Activated CD4-positive, alpha-beta T cell treated with anti-CD3 and anti-CD28 coated beads, Interleukin-2, amount 50 U/mL, for 4 hours (primary cell): ENCODE measurements at places on chromosomes 7 and 10.

DNA sequence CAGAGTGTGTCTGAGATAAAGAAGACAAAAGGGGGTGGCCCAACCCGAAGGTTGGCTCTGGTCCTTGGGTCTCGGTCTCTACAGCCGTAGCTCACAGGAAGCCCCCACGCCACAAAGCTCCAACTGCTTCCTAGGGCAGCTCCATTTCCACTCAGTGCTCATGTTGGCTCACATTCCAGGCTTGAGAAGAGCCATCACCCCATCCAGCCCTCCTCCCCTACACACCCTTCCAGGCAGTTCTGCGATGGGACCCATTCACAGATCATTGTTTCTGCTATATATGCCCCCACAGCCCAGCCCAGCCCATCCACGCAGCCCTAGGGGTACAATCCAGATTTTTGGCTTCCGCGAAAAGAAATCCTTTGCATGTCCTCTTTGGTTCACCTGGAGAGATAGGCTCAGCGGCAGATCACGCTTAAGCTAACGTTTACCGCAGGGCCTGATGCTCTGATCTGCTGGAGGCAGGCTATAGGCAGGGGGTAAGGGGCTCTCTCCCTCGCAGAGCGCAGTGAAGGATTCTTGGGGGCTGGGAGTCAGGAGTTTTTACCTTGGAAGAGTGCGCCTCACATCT lies 6.2 kb upstream of the HOXA11 start:
- DNase-seq: no peak

- DNase-seq: no peak
These were observed 78.3 kb downstream of the MMRN2 start for GRCh38 chr10:86878983-86879713.

DNA sequence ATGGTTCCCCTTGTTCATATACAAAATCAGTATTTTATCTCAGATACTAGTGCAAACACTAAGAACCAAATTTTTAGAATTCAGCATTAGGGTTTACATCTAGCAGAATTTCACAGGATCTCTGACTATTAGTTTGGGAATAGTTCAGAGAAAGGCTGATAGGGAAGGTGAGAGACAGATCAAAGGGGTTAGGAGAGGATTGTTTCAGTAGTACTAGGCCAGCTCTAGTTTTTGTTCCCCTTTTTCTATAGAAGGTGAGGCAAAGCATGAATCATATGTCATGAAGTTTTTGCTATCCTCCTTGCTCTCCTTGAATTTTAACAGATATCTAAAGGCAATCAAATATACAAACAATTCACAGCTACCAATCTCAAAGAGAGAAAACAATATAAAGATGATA lies 26.1 kb upstream of the CTNNA3 start:
- no peak for DNase-seq

- no peak for DNase-seq
These were observed 642.7 kb downstream of the IPMK start for GRCh38 chr10:57624856-57625592.

DNA sequence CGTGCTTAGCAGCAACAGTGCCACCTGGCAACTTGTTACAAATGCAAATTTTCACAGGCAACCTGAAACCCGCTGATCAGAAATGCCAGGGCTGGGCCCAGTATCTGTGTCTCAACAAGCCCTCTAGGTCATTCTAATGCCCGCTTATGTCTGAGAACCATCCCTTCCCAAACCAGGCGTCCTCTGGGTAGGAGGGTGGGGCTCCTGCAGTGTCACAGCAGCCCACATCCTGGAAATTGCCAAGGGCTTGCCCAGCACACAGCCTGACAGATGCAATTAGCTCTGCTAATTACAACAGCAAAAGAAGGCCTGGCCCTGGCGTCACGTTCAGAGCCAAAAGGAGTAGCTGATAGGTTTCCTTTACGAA lies 15.9 kb downstream of the ITPRIP start:
- DNase-seq: no peak

DNA sequence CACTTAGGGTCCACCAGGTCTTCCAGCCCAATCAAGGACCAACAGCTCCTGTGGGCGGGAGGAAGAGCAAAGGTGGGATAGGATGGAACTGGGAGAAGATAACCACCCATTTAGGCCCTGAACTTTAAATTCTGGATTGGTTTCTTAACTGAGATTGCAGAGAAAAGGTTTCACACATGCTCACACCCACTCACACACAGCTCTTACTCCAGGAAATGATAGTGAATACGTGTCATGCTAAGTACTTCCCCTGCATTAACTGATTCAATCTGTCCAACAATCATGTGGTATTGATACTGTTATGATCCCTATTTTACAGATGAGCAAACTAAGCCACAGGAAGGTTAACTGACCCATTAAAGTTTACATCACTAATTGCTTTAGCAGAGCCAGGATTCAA lies 4.6 kb upstream of the CYP3A4 start:
- DNase-seq: no peak

GRCh38 chr7:9557853-9558252 lies 1124.4 kb downstream of the NXPH1 start:
- DNase-seq: no peak

GRCh38 chr7:31228957-31229356 lies 111.6 kb downstream of the NEUROD6 start:
- no peak for DNase-seq

- DNase-seq: no peak
These were observed 27.0 kb upstream of the HIBADH start for GRCh38 chr7:27689591-27690164.

- DNase-seq: no peak
These were observed 8.4 kb downstream of the LRRC4 start for GRCh38 chr7:128022631-128023532.

GRCh38 chr10:86167762-86168128 lies 198.8 kb downstream of the GRID1 start:
- no peak for DNase-seq

DNA sequence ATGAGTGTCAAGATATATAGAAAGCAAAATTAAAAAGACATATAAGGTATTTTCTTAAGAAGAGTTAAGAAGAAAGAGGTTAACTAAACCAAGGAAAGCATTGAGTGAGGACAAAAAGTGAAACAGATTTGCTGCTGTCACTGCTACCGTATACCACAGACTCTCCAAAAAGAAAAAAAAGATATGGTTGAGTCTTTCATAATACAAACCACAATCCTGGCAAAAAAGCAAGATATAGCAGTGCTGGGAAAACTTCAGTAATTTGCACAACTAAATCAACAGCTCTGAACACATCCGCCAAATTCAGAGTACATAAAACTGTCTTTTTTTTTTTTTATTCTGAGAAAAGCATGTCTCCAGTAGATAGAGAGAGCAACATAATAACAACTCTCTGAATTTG lies 114.7 kb downstream of the ETV1 start:
- no peak for DNase-seq

- no peak for DNase-seq
These were observed 608.8 kb downstream of the PARD3 start for GRCh38 chr10:34206078-34206934.

DNA sequence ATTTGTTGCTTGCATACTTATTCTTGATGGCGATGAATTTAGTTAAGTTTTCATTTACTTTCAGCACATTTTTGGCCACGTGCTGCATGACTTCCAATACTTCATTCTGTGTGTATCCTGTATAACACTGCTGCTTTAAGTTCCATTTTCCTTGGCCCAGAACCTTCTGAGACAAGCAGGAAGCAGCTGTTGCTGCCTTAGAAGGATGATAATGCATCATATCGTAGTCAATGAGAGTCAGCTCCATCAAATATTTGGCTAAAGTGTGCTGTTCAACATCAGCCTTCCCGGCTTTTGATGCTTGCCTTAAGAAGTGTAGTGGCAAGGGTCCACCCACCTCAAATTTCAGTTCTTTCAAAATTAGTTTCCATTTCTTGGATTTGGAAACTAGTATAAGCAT lies 59.2 kb upstream of the GLCCI1 start:
- DNase-seq: no peak

GRCh38 chr7:126958367-126958766 lies 294.4 kb downstream of the GRM8 start:
- DNase-seq: no peak

DNA sequence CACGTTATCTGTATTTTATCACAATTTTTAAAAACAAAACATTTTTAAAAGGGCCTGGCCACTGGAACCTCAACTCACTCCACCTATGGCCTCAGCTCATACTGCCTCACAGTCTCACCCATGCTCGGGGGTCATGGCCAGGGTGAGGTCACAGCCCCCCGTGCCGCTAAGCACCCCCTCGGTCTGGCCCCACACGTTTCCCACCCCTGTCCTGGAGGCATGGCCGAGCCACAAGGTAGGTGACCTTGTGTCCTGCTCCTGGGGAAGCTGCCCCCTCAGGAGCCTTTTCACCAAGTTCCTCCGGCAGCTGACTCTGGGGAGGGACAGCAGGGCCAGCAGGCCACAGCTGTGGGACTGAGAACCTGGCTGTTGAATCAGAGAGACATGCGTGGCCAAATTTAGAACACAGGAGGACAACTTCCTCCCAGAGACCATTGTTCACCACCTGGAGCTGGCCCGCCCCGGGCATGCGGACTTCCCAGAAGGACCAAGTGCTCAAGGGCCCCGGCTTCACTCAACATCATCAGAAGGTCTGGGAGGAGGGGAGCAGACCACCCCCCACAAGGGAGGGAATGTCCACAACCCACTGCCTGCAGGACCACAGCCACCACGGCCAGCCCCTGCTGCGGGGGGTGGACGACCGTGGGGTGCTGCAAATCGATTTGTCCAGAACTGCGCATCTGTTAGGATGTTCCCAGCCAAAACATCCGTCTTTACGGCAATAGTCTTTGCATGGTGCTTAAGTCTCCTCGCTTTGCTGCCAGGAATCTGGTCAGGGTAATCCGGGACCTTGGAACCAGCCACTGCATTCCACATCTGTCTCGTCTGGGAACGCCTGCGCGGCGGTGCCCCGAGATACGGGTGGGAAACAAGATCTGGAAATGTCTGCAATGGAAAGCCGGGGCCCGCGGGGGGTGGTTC lies 48.6 kb upstream of the PDGFA start:
- DNase-seq: no peak

DNA sequence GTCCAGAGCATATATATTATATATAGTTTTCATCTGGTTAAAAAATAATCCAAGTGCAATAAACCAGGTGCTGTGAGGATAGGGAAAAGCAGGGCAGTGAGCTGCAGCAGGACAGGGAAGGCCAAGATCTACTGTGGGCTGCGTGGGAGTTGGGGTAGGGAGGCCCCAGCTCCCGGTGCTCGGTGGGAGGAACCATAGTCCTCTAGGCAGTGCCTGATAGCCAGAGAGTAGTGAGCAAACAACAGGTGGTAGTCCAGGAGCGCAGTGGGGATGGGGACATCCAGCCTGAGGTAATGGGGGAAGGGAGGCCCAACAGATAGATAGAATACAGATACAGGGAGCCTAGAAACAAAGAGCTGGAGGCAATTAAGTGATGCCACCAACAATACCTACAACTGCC lies 4.1 kb upstream of the BMPR1A start:
- DNase-seq: no peak

GRCh38 chr7:24908727-24909126 lies 71.3 kb downstream of the OSBPL3 start:
- no peak for DNase-seq

GRCh38 chr7:3214090-3214413 lies 87.0 kb upstream of the SDK1 start:
- DNase-seq: no peak

DNA sequence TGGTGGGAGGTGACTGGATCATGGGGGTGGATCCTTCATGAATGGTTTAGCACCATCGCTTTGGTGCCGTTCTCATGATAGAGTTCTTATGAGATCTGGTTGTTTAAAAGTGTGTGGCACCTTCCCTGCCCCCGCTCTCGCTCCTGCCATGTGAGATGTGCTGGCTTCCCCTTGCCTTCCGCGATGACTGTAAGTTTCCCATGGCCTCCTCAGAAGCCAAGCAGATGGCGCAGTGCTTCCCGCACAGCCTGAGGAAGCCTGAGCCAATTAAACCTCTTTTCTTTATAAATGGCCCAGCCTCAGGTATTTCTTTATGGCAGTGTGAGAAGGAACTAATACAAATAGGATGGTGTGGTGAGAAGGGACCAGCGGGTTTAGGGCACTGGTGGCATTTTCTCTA lies 243.3 kb upstream of the CELF2 start:
- DNase-seq: no peak

GRCh38 chr7:12572941-12573575 lies 2.5 kb downstream of the SCIN start:
- DNase-seq: no peak

DNA sequence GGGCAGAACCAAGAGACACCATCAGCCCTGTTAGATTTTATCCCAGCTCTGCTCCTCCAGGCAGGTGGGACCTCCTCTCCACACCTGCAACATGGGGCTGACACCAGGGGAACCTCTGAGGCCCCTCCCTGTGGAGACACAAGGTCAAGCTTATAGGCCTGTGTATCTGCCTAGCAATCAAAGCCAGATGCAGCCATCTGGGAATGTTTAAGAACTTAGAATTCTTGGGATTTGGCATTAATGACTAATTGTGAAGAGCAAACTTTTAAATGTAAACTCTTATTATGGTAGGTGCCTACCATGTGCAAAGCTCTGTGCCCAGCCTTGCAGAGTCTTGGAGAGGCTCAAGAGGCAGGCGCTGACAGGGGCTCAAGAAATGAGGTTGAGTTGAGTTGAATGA lies 52.1 kb downstream of the TBATA start:
- no peak for DNase-seq

DNA sequence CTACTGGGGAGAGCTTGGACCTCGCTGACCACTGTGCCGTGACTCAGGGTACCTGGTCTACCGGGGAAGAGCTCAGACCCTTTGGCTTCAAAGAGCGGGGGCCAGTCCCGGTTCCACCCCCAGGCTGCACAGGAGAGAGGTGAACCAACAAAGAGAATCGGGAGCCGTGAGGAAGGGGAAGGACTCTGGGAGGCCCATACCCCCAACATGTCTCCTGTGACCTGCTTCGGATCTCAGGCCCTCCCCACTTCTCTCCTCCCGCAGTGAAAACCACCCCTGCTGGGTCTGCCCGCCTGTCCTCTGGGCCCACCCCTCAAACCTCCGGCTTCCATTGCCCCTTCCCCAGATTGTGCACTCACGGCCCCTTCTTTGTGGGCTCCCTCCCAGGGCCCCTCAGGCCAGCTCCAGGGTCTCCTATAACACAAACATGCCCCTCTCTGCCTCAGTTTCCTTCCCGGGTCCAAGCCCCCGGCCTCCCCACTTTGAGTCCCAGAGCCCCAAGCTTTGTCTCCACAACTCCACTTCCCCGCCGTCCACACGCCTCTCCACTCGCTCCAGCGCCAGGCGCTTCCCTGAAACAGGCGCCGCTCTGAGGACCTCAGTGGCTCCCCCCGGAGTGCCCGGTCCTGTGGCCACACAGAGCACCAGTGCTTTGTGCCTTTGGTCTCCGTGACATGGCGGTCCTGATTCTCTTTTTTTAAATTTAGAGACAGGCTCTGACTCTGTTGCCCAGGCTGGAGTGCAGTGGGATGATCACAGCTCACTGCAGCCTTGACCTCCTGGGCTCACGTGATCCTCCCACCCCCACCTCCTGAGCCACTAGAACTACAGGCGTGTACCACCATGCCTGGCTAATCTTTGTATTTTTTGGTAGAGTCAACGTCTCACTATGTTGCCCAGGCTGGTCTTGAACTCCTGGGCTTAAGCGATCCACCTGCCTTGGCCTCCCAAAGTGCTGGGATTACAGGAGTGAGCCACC lies 7.5 kb upstream of the INTS1 start:
- no peak for DNase-seq
